ENCODE measurements at places on chromosomes 2 and 18.

GRCh38 chr2:195574312-195574711 is 82.7 kb upstream of the SLC39A10 start:
- DNase-seq: no peak

DNA sequence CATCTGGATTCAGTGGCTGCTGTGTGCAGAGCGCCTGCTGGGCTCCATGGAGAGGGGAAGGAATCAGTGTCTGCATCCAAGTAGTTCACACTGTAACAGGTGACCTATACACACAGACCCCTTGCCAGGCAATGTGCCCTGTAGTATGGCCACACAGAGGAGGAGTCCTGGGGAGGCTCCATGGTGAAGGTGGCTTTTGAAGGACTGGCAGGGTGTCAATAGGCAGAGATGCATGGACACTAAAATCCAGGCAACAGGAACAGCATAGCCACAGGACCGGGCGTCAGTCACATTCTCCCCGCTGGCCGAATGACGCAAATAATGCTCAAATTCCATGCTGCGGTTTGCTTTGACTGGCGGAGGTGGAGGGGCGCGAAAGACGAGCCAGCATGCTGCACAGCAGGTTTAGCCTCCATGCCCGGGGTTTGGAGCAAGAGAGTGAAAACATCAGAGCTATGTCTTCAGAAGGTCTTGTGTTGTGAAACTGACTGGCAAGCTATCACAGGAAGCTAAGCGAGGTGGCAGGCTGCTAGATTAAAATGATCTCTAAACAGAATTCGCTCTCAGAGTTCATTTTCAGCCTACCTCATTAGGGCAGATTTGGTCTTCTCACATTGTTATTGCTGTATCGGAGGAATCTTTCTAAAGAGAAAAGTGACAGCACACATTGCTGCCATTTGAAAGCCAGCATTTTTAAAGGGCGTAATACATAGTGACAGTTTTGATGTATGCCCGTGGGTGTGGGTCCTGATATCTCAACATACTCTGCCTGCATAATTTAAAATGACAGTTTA is 1.2 kb upstream of the CHMP1B start:
- peak; percentile 23 for DNase-seq

DNA sequence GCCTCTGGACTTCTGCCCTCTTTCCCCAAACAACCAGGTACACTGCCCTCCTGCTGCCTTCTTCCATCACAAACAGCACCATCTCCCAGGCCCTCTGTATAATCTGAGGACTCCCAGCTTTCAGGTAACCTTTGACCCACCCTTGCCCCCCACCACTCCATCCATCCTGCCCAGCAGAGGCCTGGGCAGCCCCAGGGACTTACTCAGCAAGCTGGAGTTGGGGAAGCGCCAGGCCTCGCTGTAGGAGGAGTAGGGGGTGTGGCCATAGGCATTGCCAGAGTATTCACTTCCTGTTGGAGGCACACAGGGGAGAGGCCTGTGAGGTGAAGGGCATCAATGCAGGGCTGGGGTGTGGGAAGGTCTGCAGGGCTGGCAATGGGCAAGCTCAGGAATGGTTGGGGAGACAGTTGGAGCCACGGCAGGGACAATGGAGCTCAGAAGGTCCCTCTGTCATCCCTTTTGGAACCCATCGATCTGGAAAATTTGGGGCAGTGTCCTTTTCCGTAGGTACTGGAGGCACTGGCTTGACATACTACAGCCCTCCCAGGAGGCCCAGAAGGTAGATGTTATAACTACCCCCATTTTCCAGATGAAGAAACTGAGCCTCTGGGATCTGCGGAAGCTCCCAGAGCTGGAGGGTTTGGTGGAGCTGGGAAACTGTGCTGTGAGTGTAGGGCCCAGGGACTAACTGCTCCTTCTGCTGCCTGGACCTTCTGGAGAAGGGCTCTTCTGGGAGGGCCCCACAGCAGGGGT is 46.3 kb downstream of the PSD4 start:
- no peak for DNase-seq

- no peak for DNase-seq
Measured at GRCh38 chr2:145000376-145000775, 480.5 kb upstream of the ZEB2 start.

GRCh38 chr2:237729681-237730475 is 68.7 kb upstream of the RBM44 start:
- no peak for DNase-seq

- no peak for DNase-seq
Measured at GRCh38 chr2:157349949-157350515, 24.4 kb upstream of the ERMN start.

DNA sequence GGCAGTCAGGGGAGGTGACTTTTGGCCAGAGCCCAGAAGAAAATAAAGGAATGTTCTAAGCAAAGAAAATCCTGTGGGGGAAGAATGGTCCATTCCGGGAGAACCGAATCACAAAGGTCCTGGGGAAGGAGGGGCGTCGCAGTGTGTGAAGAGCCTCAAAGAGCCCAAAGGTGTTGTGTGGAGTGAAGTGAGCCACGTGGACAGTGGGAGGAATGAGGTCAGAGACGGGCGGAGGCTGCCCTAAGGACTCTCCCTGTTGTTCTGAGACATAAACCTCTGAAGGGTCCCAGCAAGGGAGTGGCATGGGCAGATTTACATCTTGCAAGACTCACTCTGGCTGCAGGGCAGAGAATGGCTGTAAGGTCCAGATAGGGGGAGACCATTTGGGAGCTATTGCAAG is 91.3 kb upstream of the SEC11C start:
- no peak for DNase-seq

DNA sequence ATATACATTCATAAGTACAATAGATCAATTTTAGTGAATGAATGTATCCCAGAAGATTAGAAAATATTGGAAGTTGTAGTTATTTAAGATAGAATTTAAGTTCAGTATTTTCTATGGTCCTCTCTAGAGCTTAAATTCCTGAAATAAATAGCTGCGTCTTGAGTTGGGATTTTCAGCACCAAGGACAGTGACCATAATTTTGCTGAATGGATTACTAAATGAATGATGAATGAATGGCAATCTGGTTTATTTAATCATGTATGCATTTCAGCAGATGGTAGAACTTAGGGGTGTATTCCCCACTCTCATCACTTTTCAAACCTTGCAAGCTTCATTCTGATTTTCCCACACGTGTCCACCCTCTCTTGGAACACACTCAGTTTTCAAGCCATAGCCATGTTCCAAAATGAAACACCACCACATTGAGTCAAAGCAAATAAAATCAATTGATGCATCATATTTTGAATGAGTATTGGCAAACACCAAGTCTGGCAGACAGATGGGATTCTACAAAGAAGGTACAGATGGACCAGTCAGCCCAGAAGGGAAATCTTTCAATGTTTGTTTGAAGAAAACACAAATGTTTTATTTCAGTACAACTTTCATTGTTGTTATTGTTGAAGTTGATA is 362.2 kb upstream of the NXPH2 start:
- no peak for DNase-seq

DNA sequence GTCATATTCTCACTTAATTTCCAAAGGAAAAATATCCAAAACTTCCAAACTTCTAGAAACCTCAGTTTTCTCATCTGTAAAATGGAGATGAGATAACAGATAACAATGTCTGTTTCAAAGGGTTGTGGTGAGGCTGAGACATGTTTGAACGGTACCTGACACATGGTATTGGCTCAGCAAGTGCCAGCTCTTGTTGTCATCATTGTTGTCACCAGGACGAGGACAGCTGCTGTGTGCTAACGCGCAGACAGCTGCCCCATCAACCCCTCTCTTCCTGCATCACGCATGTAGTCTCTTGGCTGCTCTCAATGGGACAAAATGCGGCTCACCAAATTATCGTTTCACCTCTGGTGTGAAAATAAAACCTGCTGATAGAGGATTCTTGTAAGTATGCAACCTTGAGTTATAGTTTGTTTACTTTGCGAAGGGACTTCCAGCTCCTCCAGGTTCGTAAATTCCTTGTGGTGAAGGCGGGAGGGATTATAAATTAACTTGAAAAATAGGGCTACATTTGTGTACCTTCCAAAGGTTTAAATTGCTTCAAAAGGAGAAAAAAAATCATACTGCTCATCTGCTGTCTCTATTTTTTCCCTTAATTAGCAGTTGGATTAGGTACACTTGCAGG is 605.4 kb downstream of the BCL11A start:
- no peak for DNase-seq

GRCh38 chr2:16727256-16727655 is 61.6 kb upstream of the CYRIA start:
- DNase-seq: no peak

DNA sequence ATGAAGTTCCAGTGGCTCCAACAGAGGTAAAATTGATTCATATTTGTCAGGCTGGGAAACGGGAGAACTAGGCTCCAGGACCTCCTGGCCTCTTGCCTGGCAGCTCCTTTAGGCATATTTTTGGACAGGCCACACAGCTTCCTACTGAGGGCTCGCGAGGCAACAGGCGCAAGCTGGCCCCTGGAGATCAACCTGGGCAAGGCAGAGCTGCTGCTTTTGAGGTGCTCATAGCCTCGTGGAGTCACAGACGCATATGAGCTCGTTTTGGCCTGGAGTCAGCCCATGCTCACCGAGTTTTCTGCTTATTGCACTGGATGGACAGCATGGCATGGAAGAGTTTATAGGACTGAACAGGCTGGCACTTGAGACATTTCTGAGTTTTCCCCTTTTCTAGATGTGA is 97.7 kb downstream of the CAPN13 start:
- no peak for DNase-seq

DNA sequence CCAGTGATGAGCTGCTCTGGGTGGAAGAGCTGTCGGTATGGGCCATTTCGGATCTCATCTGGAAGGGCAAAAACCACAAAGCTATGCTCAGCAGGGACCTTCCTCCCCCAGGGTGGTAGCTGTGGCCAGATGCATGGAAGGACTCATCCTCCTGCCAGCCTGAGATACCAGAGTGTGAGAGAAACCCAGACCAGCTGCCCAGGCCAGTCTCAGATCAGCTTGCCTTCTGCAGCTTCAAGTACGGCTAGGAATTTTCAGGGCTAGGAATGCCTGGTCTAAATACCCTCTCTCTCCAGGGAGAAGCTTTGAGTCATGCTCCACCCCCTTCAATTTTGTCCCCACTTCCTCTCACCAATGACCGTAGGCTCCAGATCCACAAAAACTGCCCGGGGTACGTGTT is 1.4 kb upstream of the TUBA4B start:
- no peak for DNase-seq
